Activated T-cell treated with anti-CD3 and anti-CD28 coated beads for 4 hours (primary cell): ENCODE measurements at places on chromosomes 2 and 18.
A peak's percentile ranks its signal among the peaks of the same experiment; 100 is the strongest.

GRCh38 chr18:11224153-11224552 lies 74.8 kb upstream of the PIEZO2 start:
- no peak for DNase-seq

GRCh38 chr2:27263287-27264252 lies 723 bp upstream of the SLC30A3 start:
- DNase-seq, result no peak

DNA sequence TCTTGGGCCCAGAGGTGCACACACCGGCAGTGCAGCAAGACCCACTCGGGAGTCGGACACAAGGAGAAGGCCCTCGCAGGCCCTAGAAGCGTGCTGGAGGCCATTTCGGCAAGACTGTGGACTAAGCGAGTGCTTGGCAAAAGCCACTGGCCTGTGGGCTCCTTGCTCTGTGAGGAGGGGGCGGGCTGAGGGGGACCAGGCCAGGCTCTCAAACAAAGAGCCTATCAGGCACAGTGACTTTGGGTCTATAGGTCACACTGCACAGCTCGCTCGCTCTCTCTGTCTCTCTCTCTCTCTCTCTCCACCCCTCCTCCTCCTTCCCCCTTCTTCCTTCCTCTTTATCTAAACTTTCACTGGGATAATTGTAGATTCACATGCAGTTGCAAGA lies 23.6 kb upstream of the ZCCHC2 start:
- no peak for DNase-seq

GRCh38 chr2:172131713-172132555 lies 29.2 kb upstream of the DLX2 start:
- no peak for DNase-seq

GRCh38 chr2:55840460-55840859 lies 83.1 kb downstream of the EFEMP1 start:
- DNase-seq, result no peak

- no peak for DNase-seq
These were observed 117.9 kb downstream of the ARHGAP15 start for GRCh38 chr2:143246815-143247744.

GRCh38 chr2:20196657-20197161 lies 28.2 kb downstream of the SDC1 start:
- DNase-seq, result no peak

- no peak for DNase-seq
These were observed 367.0 kb upstream of the RAB12 start for GRCh38 chr18:8242151-8242696.

GRCh38 chr2:71498261-71498701 lies 44.9 kb downstream of the DYSF start:
- no peak for DNase-seq

GRCh38 chr2:555164-555922 lies 121.9 kb downstream of the TMEM18 start:
- no peak for DNase-seq

- DNase-seq, result no peak
These were observed 77.4 kb upstream of the ZCCHC2 start for GRCh38 chr18:62445386-62445917.

GRCh38 chr2:86770816-86771301 lies 19.9 kb downstream of the CD8A start:
- no peak for DNase-seq

GRCh38 chr2:45130736-45131135 lies 121.5 kb upstream of the SIX2 start:
- no peak for DNase-seq

DNA sequence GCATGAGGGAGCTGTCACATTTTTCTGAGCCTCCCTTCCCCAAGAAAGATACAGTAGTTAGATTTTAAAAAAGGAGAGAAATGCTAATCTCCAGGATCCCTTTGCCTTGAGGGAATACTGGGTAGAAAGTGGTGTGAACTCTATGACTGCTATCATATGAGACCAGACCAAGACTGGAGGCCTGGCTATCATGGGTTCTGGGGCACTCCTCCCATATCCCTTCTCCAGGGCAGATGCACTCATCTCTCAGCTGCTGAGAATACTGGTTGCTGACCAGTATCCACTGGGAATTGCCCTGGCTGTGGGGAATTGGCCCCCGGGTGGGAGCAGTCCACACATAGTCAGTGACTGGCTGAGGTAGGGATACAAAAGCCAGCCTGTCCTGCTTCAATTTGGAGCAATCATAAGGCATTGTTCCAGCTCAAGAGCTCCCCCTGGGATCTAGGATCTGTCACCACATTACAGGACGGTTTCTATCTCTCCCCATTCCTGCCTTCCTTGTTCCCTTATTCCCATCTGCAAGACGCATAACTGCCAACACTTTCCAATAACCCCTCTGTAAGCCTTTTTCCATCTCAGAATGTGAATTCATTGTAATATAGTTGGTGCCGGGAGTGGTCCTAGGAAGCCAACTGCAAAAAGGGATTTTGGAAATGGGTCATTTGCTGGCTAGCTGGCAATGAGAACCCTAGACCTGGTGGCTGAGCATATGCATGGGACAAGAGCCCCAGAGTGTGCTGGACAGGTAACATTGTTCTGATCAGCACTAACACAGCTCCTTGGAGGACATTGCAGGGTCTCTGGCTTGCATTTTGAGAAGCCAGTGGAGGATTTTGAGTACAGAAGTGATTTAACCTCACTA lies 35.4 kb upstream of the REEP1 start:
- DNase-seq, result no peak

GRCh38 chr2:8242739-8243138 lies 439.1 kb upstream of the ID2 start:
- DNase-seq, result no peak

GRCh38 chr2:19887510-19887909 lies 14.3 kb downstream of the TTC32 start:
- DNase-seq, result no peak

DNA sequence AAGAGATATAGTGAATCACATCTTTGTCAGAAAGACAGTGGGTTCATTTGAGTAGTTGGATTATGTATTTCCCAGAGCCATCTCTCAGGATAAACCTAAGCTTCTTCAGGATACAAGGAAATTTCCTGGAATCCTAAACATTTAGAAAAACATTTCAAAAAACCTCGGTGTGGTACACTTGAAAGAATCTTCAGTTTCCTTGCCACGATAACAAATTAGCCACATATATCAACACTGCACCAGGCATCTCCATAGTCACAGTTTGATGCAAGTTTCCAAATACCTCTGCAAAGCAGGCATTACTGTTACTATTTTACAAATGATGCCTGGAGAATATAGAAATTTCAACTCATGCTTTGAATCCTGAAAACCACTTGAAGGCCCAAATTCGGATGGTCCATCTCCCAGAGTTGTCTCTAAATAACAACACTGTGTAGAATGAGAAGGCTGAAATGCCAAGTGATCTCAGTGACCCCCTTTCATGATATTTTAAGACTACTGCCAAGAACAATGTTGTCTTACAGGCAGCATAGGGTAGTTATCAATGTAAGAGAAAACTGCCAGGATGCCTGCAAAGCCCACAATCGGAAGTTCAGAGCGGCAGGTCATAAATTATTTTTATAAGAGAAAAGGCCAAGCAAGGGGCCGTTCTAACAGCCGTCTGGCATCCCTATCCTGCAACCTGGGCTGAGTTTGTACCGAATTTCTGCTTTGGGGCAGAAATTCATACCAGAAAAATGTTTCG lies 307.9 kb downstream of the TXNL1 start:
- no peak for DNase-seq

GRCh38 chr18:40769786-40770185 lies 1185.2 kb upstream of the PIK3C3 start:
- DNase-seq, result no peak

DNA sequence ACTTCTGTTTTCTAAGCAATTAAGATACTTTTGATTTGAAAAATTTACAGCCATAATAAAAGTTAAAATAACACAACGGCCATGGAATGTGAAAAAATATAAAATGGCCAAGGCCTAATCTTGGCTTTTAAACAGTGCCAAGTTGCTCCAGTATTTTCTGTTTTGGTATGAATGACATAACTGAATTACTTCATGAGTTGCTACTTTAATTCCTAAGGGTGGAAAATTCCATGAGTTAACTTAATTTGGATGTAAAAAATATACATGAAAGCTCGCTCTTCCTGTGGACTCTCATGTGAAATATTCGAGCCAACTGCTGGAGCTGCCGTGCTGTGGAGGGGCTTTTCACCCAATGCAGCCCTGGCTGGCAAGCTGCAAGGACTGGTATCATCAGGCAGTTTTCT lies 286.0 kb upstream of the CCDC68 start:
- no peak for DNase-seq

- peak; percentile 69 for DNase-seq
These were observed 2.8 kb downstream of the CNDP2 start for GRCh38 chr18:74498712-74499627.

- DNase-seq, result no peak
These were observed 69.7 kb upstream of the FOSL2 start for GRCh38 chr2:28322981-28323396.

DNA sequence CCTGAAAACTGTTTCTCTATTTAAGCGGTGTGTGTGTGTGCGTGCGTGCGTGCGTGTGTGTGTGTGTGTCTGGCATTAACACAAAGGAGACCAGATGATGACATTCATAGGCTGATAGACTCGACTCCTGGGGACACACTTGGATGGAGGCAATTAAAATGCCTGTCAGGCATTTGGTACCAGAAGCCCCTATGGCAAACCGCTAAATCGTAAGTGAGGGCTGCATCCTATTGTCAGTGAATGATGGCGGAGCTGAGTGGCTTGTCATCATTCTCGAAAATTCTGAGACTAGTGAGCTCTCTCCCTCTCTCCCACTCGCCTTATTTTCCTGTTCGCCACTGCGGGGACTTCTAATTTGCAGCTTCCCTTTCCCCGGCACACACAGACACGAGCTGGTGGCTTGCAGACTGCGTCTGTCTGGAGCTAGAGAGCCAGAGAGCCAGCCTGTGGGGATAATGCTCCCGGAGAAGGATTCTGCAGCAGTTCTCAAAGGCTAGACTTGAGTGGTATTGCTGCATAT lies 155.4 kb downstream of the MAP2 start:
- DNase-seq, result no peak

DNA sequence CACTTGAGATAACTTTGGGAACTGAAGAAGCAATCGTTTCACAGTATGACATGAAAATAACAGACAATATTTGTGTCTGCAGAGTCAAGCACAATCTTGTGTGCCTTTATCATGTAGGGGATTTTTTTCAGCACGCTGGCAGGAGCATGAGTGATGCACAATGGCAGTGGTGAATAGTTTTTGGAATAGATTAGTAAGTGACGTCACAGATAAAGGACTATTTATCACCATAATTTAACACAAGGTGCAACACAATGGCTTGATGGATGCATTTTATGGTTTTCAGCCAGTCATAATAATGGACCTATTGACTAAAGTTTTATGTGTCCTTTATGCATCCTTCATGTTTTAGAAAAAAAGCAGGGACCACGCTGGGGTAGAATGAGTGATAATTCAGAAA lies 559.8 kb upstream of the FANCL start:
- no peak for DNase-seq

DNA sequence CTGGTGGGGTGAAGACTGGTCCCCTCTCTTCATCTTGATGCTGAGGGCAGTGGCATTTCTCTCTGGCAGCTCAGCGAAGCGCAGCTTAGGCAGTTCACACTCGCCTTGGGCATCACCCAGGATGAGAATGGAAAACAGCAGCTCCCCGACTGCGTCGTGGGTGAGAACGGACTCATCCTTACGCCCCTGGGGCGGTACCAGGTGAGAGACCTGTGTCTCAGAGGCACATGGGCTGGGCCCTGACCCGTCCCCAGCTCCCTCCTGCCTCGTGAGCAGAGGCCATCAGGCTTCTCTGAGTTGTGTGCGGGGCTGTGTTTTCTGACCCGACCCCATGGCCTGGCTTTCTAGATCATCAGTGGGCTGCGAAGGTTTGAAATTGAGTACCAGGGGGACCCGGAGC lies 8.2 kb upstream of the CCDC74A start:
- no peak for DNase-seq

- DNase-seq, result no peak
These were observed 63.2 kb downstream of the MBD2 start for GRCh38 chr18:54161267-54161666.

- DNase-seq, result no peak
These were observed 1.1 kb downstream of the GREB1 start for GRCh38 chr2:11534746-11535484.

GRCh38 chr18:46718501-46719341 lies 38.1 kb downstream of the ST8SIA5 start:
- no peak for DNase-seq

DNA sequence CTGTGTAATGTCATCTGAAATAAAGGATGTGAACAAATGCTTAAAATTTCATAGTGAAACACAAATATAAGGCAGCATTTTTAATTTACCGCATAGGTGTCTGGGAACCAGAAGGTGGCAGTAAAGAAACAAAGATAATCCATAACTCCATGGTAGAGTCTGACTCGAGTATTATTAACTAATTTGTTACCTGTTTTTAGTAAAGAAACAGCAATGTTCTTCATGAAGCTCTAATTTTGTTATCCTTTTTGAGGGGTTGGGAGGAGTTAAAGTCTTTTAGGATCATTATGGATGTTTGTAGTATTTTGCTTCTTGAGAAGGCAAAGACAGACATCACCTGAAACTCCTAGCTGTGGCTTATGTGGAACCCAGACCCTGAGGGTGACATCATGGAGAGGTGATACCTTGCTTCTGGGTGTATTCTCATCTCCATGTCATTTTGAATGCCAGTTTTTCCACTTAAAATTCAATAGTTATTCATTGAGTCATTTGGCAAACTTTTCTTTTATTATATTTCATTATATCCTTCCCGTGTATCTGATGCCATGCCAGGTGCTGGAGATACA lies 286.2 kb upstream of the EPAS1 start:
- DNase-seq, result no peak

DNA sequence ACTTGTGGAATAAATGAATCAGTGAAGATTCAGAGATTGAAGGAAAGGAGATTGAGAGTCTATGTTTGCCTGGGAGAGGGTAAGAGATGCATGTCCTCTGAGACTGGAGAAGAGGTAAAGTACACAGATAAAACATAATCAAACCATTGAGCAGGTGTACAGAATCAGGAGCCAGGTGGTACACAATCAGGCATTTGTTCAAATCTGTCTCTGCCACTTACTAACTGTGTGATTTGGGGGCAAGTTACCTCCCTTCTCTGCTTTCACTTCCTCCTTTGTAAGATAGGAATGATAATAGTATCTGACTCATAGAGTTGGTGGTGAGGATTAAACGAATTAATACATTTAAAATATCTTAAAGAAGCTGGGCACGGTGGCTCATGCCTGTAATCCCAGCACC lies 94.0 kb downstream of the CDK15 start:
- no peak for DNase-seq

DNA sequence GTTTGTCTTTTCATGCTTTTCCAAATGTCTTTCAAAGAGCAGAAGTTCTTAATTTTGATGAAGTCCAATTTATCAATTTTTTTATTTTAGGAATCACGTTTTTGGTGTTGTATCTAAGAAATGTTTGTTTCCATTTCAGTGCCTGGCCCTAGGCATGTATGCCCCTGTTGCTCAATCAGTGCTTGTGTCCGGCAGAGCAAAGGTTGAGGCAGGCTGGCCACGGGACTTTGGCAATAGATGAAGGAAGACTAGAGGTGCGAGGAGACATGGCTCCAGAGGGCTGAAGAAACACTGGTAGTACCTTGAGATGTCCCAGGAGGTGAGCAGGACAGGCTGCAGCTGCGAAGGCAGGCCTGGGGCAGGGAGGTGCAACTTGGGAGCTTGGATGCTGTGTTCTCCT lies 10.1 kb upstream of the B3GNT7 start:
- DNase-seq, result no peak
